ENCODE measurements at places on chromosomes 3 and 15.

DNA sequence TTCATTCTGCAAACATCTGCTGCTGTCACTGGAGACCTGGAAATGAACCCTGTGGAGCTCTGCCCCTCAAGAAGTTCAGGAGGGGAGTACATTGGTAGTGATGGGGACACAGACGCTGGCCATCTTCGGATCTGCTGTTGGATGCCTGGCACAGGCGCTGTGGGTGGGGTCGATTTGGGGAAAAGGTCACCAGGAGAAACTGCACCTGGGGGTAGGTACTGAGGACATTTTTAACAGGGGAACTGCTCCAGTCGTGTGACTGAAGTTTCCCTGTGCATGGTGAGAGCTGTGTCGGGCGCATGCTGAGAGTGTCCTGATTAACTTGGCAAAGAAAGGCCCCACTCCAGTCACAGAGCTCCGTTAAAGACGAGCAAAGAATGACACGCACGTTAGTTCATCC lies 3.4 kb downstream of the UROC1 start:
- DNase-seq: no peak

GRCh38 chr3:169315141-169315540 lies 348.4 kb downstream of the MECOM start:
- DNase-seq: no peak

DNA sequence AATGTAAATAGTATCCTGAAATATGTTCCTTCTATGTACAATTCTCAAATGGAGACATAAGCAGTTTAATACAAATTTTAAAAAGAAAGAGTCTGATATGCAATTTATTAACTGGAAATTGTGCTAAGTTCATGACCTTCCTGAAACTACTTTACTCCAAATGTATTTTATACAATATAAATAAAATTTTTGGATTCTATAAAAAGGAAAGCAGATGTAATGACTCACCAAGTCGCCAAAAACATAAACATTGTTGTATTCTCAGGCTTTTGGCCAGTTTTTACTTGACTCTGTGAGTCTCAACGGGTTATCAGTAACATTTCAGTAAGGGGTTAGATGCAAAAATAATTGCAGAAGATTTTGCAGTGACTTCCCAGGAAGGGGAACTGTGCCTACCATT lies 948.2 kb downstream of the EPHA3 start:
- no peak for DNase-seq

DNA sequence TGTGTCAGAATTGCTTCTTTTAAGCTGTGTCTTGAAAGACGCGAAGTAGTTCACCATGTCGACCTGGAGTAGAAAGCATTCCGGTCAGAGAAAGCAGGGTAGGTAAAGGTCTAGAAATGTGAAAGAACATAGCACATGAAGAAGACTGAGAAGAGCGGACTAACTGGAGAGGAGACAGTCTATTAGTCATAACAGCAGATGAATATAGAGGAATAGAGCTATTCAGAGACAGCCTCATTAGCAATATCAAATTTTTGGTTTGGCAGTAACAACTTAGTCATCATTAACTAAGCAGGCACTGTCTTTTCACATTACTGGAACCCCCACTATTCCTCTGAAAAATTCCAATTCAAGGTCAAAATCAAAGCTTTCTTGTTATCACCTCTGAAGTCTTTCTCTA lies 678.8 kb downstream of the DIPK2A start:
- no peak for DNase-seq

DNA sequence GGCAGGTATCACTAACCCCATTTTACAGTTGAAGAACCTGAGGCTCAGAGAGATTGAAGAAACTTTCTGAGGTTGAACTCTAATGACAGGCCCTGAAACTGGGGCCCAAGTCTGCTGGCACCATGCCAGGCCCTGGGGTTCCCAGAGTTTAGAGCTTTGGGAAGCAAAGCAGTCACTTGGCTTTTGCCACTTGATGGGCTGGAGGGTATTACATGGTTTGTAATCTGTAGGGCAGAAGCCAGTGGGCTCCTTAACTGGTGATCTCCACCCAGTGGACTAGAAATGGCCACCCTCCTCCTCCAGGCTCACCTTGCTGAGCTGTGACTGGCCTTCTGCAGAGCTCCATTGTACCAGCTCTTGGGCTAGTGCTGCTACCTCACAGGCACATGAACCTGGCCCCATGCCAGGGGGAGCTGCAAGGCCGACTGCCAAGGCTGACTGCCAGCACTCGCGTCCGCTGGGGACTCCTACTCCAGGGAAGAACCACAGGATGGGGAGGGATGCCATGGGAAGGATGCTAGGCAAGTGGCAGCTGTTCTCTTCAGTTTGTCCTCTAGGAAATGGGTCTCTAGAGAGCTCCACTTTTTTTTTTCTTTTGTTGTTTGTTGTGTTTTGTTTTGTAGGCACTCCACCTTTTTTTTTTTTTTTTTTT lies 104.8 kb downstream of the ETFA start:
- peak; percentile 87 for DNase-seq

DNA sequence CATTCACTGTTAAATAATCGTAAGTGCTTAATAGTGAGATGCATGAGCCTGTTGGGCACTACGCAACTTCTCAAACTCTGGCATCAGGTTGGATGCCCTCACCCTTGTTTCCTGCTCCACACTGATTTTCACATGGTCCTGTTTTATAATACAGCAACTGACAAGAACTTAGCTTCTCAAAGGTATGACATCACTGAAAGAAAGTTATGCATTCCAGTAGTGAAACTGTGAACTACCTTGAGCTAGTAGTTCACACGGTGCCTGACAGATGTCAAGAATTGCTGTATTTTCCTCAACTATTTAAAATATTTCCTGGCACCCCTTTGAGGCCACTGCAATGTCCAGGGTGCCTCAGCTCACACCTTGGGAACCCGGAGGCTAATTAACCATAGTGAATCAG lies 327.5 kb downstream of the RORA start:
- DNase-seq: no peak

GRCh38 chr3:115040673-115041286 lies 106.3 kb downstream of the ZBTB20 start:
- DNase-seq: peak; percentile 47

- peak; percentile 45 for DNase-seq
Measured at GRCh38 chr15:60179786-60180391, 175.8 kb downstream of the FOXB1 start.

DNA sequence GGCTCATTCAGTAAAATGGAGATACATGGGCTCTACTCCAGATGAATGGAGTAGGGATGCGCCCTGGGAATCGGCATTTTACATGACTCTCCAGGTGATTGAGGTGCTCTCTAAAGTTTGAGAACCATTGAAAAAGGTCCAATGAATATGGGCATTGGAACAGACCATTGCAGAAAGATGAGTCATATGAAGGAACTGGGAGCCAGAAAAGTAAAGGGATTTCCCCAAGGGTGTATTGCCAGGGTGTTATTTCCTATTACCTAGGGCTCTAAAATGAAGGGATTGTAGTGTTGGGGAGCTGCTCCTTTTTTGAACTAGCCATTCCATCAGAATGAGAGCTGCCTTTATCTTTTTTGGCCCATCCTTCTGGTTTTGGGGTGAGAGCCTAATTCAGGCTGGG lies 21.7 kb downstream of the CLDN11 start:
- DNase-seq: no peak

GRCh38 chr3:131901686-131902085 lies 133.1 kb downstream of the CPNE4 start:
- no peak for DNase-seq

GRCh38 chr3:70728311-70728710 lies 415.9 kb upstream of the MDFIC2 start:
- DNase-seq: no peak

- no peak for DNase-seq
Measured at GRCh38 chr3:177519588-177519987, 322.3 kb upstream of the TBL1XR1 start.

GRCh38 chr15:40352281-40352901 lies 1.6 kb downstream of the PHGR1 start:
- DNase-seq: no peak

- DNase-seq: no peak
Measured at GRCh38 chr3:43580181-43580580, 41.6 kb downstream of the ANO10 start.

GRCh38 chr3:181839039-181839915 lies 127.6 kb downstream of the SOX2 start:
- peak; percentile 99 for DNase-seq

DNA sequence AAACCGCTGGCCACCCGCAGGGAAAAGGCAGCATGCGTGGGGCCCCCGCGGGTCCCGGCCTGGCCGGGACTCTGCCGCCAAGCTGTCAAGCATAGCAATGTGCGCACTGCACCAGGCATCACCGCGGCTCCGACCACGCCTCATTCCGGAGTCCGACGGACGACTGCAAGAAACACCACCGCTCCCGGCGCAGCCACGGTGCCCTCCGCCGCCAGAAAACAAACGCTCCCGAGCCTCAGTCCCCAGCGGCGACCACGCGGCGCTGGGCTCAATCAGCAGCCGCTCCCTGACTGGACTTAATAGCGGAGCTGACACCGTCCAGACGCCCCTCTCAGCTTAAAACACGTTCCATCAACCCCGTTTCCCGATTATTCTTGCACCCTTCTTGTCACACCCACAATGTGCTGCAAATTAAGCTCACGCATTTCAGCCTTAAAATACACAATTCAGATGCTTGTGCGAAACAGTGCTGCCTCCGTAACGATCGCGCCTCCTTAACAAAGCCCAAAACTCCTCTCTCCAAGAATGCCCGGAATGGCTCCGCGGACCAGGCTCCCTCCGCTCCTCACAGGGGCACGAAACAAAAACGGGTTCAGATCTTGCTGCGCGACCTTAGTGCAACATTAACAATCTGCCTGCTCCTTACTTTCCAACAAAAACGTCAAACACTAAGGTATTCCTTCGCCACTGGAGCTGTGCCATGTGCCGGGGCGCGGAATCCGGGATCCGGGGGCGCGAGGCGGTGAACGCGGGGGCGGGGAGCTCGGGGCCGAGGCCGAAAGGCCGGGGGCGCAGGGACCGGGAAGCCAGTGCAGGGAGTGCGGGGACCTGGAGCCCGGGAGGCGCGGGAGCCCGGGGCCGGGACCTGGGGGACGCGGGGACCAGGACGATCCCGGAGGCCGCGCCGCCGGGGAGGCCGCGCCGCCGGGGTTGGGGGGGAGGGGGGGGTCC lies 655 bp downstream of the CYFIP1 start:
- DNase-seq: peak; percentile 48

DNA sequence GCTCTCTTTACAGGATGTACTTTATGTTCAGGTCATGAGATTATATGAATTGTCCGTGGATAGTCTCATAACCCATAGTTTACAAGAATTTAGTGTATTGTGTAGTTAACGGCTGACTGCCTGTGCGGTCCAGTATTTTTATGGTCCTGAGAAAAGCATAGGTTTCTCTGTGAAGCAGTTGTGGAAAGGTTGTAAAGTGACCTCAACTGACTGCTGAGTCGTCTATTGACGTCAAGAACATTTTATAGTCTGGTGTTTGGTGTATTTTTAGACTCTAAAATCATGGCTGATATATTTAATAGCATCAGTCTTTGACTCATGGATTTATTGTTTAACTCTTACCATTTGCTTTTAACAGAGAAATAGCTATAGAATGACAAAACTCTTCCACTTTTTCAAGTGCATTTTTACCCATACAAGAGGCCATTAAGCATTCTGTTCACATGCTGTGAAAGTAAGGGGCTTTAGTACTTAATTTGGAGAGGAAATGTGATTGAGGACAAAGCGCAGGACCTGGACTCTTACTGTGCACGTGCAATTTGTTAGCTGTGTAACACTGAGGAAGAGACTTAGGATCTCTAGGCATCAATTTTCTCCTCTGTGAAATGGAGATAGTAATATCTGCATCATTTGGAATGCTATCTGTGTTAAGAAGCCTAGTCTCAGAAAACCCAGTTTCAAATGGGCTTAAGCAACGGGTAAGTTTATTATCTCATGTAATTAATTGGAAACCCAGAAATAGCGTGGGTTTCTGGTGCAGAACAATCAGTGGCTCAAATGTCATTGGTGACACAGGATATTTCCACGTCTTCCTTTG lies 240.8 kb downstream of the NFKBIZ start:
- DNase-seq: peak; percentile 10

- no peak for DNase-seq
Measured at GRCh38 chr15:49439678-49440395, 16.8 kb downstream of the FGF7 start.

GRCh38 chr15:29859973-29860715 lies 37.9 kb upstream of the TJP1 start:
- no peak for DNase-seq

GRCh38 chr3:2096216-2096615 lies 2.5 kb upstream of the CNTN4 start:
- DNase-seq: no peak

DNA sequence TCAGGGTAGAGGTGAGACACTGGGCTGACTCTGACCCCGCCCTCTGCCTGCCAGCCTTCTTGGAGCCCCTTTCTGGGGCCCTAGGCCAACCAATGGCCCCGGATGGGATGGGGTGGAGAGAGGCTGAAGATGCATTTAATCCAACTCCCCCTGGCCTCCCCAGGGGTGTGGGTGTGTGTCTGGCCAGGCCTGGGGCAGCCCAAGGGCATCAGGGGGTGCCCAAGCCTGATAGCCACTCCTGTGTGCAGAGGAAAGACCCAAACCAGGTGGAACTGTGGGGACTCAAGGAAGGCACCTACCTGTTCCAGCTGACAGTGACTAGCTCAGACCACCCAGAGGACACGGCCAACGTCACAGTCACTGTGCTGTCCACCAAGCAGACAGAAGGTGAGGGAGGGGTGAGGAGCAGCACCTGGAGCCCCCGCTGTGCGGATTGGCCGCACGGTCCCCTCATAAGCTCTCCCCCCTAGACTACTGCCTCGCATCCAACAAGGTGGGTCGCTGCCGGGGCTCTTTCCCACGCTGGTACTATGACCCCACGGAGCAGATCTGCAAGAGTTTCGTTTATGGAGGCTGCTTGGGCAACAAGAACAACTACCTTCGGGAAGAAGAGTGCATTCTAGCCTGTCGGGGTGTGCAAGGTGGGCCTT lies 9.5 kb downstream of the SPINT1 start:
- DNase-seq: no peak

DNA sequence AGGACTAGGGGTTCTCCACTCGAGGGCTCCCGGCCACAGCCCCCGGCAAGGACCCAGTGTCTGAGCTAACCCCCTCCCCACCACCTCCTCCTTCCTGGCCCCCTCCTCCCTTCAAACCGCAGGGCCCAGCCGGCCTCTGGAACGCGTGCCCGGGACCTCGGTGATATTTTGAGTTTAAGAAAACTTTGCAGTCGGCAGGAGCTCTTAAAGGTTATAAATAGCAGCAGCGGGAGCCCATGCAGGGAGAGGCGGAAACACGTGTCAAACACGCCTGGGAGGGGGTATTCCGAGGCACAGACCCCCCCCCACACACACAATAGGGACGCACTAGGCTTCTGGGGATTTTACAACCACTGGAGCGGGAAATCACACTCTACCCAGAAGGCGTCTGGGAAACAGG lies 3.1 kb upstream of the PTH1R start:
- no peak for DNase-seq

DNA sequence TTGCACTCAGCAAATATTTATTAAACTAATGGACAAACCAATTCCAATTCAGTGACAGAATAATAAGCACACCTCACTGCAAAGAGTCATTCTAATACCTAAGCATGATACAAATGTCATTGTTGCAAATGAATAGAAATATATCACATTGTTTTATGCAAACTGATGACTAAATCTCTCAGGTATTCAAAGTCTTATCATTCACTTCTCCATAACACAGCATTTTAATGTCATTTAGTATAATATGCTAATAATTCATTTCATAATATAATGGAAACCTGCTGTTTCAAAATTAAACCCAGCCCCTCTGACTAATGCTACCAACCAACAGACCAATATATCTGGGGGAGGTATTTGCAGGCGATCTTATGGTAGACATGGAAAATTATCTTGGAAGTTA lies 71.8 kb downstream of the FGF7 start:
- DNase-seq: no peak
